ENCODE measurements at places on chromosomes 12 and 14. TPM values are rescaled to one million over a fixed set of nuclear protein-coding genes. Genes with fewer than 3 reads are reported as not detected.

MYBPC1 gene
- not detected for total RNA-seq

GRCh38 chr12:58668871-58669270 lies 251.4 kb downstream of the LRIG3 start:
- H3K36me3 ChIP-seq: no peaks in the 10 kb centered on the region
- H3K4me3 ChIP-seq: no peak overlapping the region
- no peak overlapping the region for H3K27ac ChIP-seq
- DNase-seq: no peak
- H3K27me3 ChIP-seq: no peaks in the 10 kb centered on the region

- H3K4me3 ChIP-seq: no peak overlapping the region
- peaks cover 47% of the 10 kb centered on the region for H3K4me1 ChIP-seq
- peak overlapping the region; percentile 53 for H3K27ac ChIP-seq
- H3K36me3 ChIP-seq: peaks cover 15% of the 10 kb centered on the region
These were observed 2.8 kb downstream of the GNS start for GRCh38 chr12:64756376-64756775.

DNA sequence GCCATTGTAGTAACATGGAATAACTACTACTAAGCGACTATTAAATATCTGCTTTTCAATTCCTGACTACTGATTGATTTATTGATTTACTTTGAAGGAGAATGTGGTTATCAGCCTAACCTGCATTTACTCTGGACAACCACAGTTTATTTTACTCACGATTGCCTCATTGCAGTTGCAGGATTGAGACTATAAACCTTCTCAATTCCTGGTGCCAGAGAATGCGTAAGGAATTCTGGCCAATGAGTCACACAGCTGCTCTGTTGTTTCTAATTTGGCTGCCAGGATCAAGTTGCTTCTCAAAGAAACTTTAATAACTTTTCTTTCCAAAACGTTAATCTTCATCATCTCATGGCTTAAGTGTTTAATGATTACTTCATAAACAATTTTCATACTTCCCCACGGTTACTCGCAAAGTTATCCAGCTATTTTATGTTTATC lies 13.1 kb upstream of the TMTC1 start:
- H3K36me3 ChIP-seq: no peaks in the 10 kb centered on the region
- no peak overlapping the region for H3K27ac ChIP-seq
- H3K4me1 ChIP-seq: no peaks in the 10 kb centered on the region
- H3K27me3 ChIP-seq: no peaks in the 10 kb centered on the region

FGD4 gene
- total RNA-seq: 0.25 TPM

All from activated CD8-positive, alpha-beta T cell treated with anti-CD3 and anti-CD28 coated beads for 36 hours (primary cell).